ENCODE measurements at places on chromosomes 11 and 22.

GRCh38 chr11:123547180-123547579 lies 107.2 kb downstream of the SCN3B start:
- H3K36me3 ChIP-seq = no peaks in the 10 kb centered on the region
- no peak overlapping the region for H3K27ac ChIP-seq
- H3K27me3 ChIP-seq = no peaks in the 10 kb centered on the region
- no peak for DNase-seq
- no peak overlapping the region for H3K4me3 ChIP-seq
- peaks cover 4% of the 10 kb centered on the region for H3K4me1 ChIP-seq

DNA sequence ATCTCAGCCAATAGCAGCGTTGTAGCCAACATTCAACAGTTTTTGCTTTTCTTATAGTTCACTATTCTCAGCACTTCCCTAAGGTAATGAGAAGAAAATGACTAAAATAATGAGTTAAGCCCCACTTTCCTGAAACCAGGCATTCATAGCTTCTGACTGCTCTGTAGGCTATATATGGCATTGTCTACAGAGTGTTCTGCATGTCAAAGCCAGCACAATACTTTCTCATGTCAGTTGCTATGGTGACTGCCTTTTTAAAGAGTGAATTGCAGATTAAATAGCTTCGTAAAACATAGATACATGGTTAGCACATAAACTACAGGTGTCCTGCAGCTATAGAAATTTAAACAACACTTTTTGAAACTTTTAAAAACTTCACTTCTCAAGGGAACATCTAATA lies 1256.1 kb upstream of the CNTN5 start:
- no peaks in the 10 kb centered on the region for H3K36me3 ChIP-seq
- no peaks in the 10 kb centered on the region for H3K4me1 ChIP-seq
- H3K27ac ChIP-seq = no peak overlapping the region
- DNase-seq = no peak
- no peak overlapping the region for H3K4me3 ChIP-seq

DNA sequence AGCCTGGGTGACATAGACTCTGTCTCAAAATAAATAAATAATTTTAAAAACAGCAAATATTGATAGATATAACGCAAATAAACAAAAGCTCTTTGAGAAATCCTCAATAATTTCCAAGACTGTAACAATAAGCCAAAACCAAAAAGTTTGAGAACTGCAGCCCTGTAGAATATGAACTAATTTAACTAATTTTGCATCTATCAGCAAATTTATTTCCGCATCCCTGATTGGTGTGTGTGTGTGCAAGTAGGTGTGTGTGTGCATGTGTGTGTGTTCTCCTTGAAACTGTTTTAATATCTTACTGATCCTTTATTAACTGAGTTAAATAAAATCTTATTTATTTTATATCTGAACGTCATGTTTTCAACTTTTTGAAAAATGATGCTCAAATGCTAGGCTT lies 67.0 kb upstream of the ISX start:
- no peak overlapping the region for H3K4me3 ChIP-seq
- peaks cover 11% of the 10 kb centered on the region for H3K27me3 ChIP-seq
- no peak overlapping the region for H3K27ac ChIP-seq

DNA sequence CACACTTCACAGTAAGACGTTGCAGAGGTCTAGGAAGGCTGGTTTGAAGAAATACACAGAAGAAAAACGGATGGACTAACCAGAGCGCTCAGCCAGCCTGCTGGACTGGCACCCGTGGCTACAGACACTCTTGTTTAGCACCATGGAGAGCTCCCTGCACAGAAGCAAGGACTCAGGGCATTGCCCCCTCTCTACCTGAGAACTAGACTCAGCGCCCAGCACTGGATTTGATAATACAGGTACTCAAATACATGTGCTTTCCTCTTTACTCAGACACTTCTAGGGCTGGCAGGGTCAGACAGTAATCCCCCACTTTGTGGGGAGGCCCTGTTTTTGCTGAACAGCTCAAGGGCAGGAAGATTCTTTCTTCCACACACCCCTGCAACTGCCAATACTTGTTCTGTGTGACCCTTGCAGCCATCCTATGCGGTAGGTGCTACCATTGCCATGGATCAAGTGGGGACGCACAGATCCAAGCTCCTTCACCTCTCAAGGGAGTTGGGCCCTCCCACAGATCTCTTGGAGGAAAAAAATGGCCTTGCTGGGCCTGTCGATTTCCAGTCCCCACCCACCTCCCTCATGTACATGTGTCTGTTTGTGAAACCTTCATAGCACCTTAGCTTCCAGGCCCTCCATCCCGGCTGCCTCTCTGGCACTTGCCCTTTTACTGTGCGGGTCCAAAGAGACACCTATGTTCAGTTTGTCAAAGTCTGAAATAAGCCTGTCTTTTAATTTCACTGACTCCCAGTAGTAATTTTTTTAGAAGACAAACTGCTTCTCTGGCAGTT lies 5.1 kb upstream of the P2RX6 start:
- H3K27me3 ChIP-seq = no peaks in the 10 kb centered on the region
- H3K4me1 ChIP-seq = peaks cover 11% of the 10 kb centered on the region
- H3K4me3 ChIP-seq = no peak overlapping the region
- no peak overlapping the region for H3K27ac ChIP-seq
- no peak for DNase-seq
- H3K36me3 ChIP-seq = no peaks in the 10 kb centered on the region

- H3K36me3 ChIP-seq = no peaks in the 10 kb centered on the region
- H3K4me3 ChIP-seq = no peak overlapping the region
- H3K4me1 ChIP-seq = no peaks in the 10 kb centered on the region
- H3K27me3 ChIP-seq = peaks cover 15% of the 10 kb centered on the region
- no peak for DNase-seq
- H3K27ac ChIP-seq = no peak overlapping the region
Measured at GRCh38 chr11:102099755-102100154, 10.5 kb upstream of the YAP1 start.

- H3K4me3 ChIP-seq = peak overlapping the region; percentile 98
- H3K36me3 ChIP-seq = peaks cover 16% of the 10 kb centered on the region
- H3K4me1 ChIP-seq = peaks cover 61% of the 10 kb centered on the region
- peak overlapping the region; percentile 95 for H3K27ac ChIP-seq
Measured at GRCh38 chr11:3855808-3856491, 486 bp downstream of the STIM1 start.

- DNase-seq = no peak
- H3K4me1 ChIP-seq = peaks cover 14% of the 10 kb centered on the region
- no peak overlapping the region for H3K4me3 ChIP-seq
- H3K27me3 ChIP-seq = no peaks in the 10 kb centered on the region
Measured at GRCh38 chr11:10478066-10478465, 23.0 kb downstream of the AMPD3 start.

- H3K36me3 ChIP-seq = no peaks in the 10 kb centered on the region
- DNase-seq = no peak
- no peak overlapping the region for H3K27ac ChIP-seq
- no peaks in the 10 kb centered on the region for H3K4me1 ChIP-seq
- no peaks in the 10 kb centered on the region for H3K27me3 ChIP-seq
- no peak overlapping the region for H3K4me3 ChIP-seq
Measured at GRCh38 chr11:44698252-44698912, 28.4 kb upstream of the TSPAN18 start.

DNA sequence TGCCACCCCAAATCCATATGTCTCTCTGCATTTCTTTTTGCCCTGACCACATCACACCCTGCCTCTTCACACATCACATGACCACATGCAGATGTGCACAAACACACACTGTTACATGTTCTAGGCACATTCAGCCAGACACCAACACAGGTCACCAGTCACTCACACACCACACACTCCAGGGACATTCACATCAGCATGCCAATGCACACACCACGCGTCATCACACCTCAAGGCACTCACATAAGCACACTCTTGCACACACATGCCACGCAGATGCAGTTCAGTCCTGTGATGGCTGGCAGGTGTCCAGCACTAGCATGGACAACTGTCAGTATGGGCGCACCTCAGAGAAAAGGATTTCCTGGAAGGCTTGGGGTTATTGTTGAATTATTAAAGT lies 77.0 kb upstream of the MYOD1 start:
- peaks cover 4% of the 10 kb centered on the region for H3K27me3 ChIP-seq
- H3K4me1 ChIP-seq = no peaks in the 10 kb centered on the region
- H3K36me3 ChIP-seq = no peaks in the 10 kb centered on the region
- no peak for DNase-seq
- no peak overlapping the region for H3K4me3 ChIP-seq

- peaks cover 13% of the 10 kb centered on the region for H3K27me3 ChIP-seq
- no peaks in the 10 kb centered on the region for H3K36me3 ChIP-seq
- H3K27ac ChIP-seq = no peak overlapping the region
- DNase-seq = no peak
Measured at GRCh38 chr11:59678118-59678812, 9.4 kb upstream of the PATL1 start.

DNA sequence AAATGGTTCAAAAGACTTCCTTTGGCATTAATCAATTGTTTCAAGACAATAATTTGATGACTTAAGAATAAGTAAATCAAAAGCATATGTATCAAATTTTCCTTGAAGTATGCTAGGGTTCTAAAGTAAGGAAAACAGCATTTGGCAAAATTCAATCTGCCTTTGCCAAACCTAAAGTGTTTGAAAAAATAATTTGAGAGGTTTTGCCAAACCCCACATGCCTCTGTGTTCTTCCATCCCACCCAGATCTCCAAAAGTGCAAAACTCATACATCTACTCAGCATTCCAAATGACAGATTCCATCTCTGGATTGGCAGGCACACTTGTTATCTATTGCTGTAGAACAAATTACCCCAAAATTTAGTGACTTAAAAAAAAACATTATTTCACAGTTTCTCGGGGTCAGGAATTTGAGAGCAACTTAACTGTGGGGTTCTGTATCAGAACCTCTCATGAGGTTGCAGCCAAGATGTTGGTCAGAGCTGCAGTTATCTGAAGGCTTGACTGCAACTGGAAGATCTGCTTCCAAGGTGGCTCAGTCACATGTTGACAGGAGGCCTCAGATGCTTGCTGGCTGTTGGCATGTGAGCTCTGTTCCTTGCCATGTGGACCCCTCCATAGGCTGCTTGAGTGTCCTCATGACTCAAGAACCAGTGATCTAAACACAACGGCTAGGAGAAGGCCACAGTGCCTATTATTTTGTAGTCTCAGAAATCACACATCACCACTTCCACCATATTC lies 100.6 kb upstream of the ARHGAP42 start:
- H3K4me3 ChIP-seq = no peak overlapping the region
- H3K27ac ChIP-seq = no peak overlapping the region
- no peaks in the 10 kb centered on the region for H3K36me3 ChIP-seq

DNA sequence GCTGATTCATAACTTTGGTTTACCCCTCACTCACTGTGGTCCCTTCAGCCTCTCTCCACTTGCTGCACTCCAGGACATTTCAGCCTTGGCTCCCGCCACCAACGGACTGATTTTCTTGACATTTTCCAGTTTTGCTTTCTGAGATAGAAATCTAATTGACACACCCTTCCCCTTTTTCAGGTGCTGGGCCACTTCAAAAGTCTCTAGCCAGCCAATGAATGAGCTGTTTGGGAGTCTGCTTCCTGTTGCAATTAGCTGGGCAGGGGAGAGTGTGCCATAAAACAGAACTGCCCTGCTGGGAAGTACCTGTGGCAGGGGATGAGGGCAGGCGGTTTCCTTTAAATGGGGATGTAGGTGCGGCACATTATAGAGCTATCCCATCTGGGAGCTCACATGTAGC lies 21.1 kb upstream of the PLET1 start:
- H3K36me3 ChIP-seq = no peaks in the 10 kb centered on the region
- no peak for DNase-seq
- H3K27ac ChIP-seq = no peak overlapping the region
- H3K4me1 ChIP-seq = peaks cover 7% of the 10 kb centered on the region
- H3K27me3 ChIP-seq = no peaks in the 10 kb centered on the region

DNA sequence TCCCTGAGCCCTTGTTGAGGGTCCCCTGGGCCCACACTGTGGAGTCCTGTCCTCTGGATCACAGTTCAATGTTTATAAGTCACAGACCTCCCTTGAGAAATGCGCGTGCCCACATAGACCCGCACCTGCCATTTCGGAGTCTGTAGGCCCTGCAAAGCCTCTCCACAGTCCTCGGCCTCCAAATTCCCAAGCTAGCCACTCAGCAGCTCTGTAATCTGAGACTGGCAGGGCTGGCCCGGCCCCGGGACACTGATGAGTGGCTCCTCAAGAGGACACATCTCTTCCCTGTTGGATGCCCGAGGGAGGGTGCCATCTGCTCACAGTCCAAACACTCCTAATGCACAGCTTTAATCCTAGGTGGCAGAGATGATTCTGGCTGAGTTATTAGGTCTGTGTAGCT lies 39.1 kb downstream of the B3GAT1 start:
- no peaks in the 10 kb centered on the region for H3K4me1 ChIP-seq
- H3K36me3 ChIP-seq = no peaks in the 10 kb centered on the region
- DNase-seq = no peak

DNA sequence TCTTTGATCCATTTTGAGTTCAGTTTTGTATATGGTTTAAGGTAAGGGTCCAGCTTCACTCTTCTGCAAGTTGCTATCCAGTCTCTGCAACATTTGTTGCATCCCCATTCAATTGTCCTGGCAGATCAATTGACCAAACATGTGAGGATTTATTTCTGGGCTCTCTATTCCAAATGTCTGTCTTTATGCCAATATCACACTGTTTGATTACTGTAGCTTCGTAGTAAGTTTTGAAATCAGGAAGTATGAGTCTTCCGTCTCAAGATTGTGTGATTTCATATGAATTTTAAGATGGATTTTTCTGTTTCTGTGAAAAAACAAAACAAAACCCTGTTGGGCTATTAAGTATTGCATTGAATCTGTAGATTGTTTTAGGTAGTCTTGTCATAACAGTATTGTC lies 17.0 kb downstream of the APLP2 start:
- H3K27me3 ChIP-seq = no peaks in the 10 kb centered on the region
- no peak for DNase-seq
- peaks cover 2% of the 10 kb centered on the region for H3K36me3 ChIP-seq

GRCh38 chr22:20399866-20400605 lies 6.1 kb downstream of the ZNF74 start:
- H3K27ac ChIP-seq = no peak overlapping the region
- no peaks in the 10 kb centered on the region for H3K27me3 ChIP-seq

- H3K36me3 ChIP-seq = peaks cover 55% of the 10 kb centered on the region
- no peaks in the 10 kb centered on the region for H3K27me3 ChIP-seq
- H3K4me1 ChIP-seq = peaks cover 85% of the 10 kb centered on the region
- peak overlapping the region; percentile 49 for H3K4me3 ChIP-seq
- peak overlapping the region; percentile 98 for H3K27ac ChIP-seq
Measured at GRCh38 chr11:64862987-64863390, 15.4 kb downstream of the EHD1 start.

DNA sequence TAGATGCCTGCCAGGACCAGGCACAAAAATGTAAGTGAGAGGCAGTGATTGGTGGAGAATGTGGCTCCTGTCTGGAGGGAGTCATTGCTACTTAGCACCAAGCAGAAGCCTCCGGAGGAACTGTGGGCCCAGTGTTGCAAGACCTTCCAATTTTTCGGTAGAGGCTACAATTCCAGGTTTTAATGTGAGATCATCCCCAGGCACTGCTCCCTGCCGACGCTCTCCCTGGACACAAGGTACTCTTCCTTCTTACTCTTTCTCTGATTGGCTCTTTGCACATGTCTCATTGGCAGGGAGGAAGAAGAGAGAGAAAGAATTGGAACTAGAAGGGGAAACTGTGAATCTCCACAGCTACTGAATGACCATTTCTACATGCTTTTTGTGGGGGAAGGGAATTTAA lies 53.7 kb upstream of the EP300 start:
- H3K27me3 ChIP-seq = no peaks in the 10 kb centered on the region
- no peaks in the 10 kb centered on the region for H3K4me1 ChIP-seq
- H3K27ac ChIP-seq = peak overlapping the region; percentile 35
- no peak for DNase-seq
- no peak overlapping the region for H3K4me3 ChIP-seq
- no peaks in the 10 kb centered on the region for H3K36me3 ChIP-seq
